ENCODE measurements at places on chromosomes 12 and 14.

GRCh38 chr14:99436247-99437180 is 44.1 kb downstream of the SETD3 start:
- DNase-seq, result no peak

DNA sequence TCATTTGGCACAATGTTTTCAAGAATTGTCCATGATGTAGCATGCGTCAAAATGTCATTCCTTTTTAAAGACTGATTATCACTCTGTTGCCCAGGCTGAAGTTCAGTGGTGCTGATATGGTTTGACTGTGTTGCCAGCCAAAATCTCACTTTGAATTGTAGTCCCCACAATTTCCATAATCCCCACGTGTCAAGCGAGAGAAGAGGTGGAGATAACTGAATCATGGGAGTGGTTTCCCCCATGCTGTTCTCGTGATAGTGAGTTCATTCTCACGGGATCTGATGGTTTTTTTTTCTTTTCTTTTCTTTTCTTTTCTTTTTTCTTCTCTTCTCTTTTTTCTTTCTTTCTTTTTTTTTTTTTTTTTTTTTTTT is 21.8 kb upstream of the LRRK2 start:
- DNase-seq, result no peak

GRCh38 chr12:39595928-39596327 is 23.7 kb downstream of the ABCD2 start:
- no peak for DNase-seq

DNA sequence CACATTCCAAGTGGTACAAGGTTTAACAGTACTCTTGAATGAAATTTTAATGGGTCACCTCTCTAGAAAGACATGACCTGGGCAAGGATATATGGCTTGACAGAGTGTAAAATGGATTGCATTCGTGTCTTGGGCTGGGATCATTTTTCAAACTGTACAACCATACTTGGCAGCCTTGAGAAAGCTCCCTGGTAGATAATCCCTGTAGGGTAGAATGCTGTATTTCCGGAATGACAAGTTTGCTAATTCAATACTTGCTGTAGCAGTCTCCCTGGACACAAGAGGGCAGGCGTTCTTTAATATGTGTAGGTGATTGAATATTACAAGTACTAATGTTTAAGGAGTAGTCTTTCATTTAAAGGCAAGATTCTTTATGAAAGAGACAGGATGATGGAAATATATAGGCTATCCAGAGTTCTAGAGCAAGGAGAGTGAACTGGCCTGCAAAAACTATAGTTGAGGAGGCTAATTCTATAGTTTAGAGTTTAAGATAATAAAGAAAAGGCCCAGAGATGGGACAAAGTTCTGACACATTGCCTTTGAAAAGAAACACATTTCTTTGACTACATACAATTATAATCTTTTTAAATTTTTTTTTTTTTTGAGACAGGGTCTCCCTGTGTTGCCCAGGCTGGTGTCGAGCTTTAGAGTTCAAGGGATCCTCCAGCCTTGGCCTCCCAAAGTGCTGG is 53.4 kb downstream of the PLBD1 start:
- no peak for DNase-seq

DNA sequence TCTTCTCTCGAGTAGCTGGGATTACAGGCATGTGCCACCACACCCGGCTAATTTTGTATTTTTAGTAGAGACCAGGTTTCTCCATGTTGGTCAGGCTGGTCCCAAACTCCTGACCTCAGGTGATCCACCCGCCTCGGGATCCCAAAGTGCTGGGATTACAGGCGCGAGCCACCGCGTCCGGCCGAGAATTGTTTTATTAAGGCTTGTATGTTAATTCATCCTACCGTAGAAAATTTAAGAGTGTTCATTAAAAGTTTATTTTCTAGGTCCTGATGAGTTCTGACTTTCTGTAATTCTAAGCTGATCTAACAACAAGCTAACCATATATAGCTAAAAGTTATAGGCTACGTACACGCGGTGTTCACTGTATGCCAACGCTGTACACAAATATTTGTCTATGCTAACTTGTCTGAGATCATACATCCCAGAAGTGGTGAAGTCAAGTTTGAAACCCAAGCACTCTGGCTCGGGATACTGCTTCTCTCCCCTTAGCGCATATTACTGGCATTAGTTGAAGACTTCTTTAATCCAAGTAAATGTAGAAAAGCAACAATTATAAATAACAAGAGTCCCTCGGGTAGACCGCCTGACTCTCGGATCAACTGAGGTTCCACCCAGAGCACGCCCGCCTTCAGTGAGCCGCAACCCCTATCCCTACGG is 570 bp upstream of the MRPS35 start:
- DNase-seq, result no peak

DNA sequence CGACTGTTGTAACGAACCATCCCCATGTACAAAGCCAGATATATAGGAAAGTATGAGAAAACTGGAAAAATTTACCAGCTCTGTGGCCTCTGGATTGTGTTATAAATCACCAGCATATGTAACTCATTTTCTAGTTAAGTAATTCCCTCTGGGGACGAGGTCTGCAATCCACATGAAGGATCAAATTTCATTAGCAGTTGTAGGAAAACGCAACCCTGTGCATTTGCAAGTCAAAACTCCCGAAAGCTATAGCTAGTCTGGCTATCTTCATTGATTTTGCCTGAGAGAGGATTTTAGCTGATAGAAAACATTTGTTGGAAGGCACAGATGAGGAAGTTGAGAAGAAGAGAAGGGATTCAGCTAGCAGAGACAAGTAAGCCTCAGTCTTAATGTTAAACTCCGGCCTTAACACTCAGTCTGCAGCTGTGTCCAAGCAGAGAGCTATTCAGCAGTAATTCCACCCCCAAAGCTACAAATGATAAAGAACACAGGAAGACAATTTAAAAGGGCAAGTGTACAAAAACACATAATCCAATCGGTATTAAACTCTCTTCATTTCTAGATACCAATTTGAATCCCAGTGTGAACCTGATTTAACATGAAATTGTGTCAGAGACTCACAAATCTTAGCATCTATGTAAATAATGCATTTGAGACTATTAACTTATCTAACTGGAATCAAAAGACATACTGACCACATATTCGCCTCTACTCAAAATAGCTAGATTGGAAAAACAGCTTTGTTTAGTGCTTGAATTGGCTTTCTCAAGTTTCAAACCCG is 54.2 kb upstream of the CERS5 start:
- no peak for DNase-seq

DNA sequence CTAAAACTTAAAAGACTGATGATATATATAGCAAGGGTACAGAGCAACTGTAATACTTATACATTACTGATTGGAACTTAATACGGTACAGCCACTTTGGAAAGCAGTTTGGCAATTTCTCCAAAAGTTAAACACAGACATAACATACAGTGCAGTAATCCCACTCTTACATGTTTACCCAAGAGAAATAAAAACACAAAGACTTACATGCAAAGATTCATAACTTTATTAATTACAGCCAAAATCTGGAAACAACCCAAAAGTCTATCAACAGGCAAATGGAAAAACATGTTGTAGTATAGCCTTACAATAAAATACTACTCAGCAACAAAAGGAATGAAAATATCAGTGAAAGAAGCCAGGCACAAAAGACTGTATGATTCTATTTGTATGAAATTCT is 84.6 kb downstream of the GARIN6 start:
- no peak for DNase-seq

GRCh38 chr12:52857500-52857899 is 8.7 kb upstream of the KRT78 start:
- no peak for DNase-seq

DNA sequence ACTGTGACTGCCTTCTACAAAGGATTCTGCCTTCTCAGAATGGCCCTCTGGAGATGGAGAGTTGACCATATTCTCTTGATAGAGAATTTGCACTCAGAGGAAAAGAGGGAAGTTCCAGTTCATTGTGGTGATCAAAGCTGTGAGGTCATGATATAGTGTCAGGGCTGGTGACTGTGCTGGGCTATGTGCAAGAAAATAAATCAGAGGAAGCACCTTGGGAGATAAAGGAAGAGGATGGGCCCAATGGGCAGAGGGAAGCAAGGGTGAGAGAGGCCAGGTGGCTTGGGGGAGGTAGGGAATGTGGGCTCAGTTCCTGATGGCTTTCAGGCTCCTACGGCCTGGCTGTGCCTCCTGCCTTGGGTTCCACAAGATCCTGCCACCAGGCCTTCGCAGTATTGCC is 145.8 kb downstream of the SLC8A3 start:
- DNase-seq, result no peak

- DNase-seq, result no peak
Measured at GRCh38 chr14:46248001-46248630, 403.5 kb downstream of the RPL10L start.

DNA sequence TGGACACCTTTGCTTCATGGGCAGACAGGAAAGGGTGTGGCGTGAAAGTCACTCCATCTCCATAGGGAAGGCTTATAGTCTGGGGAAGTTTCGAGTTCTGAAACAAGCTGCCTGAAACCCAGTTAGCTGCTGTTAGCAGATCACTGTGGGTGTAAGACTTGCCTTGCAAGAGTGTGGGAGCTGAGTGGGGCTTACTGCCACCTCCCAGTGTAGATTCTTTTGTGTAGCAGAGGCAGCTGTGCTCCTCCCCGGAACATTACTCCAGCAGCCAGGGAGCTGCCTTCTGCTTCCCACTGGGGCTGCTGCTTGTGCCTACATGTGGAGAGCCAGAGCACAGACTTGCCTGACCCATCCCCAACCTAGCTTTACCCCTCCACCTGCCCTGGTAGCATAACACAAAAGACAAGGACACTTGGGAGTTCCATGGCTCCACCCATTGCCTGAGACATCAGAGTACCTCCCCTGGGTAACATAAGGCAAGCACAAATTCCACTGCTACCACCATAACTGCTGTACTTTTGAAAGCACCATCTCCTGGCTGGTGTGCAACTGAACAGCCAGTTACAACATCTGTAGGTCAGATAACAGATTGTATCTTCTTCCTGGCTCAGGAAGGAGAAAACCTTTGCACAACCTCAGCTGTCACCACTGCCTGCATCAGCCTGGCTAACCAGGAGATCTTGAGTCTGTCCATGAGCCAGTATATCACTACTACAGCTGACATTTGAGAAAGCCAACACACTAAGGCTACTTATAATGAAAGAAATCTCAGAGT is 69.5 kb downstream of the ADAMTS20 start:
- no peak for DNase-seq

DNA sequence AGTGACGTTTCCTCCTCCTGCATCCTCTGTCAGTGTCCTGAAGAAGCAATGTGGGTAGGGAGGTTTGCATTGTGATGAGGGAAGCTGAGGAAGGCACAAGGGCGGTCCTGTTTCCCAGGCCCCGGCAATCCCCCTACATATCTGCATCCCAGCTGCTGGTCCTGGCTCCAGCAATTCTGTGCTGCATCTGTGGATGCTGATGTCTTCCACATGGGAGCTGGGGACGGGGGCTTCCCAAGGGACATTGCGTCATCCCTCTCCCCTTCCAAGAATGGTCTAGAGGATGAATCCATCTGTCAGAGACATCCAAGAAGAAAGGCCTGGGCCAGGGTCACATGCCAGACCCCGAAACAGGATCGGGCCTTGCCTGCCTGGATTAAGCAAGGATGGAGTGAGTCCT is 52.1 kb downstream of the TSPAN11 start:
- no peak for DNase-seq

DNA sequence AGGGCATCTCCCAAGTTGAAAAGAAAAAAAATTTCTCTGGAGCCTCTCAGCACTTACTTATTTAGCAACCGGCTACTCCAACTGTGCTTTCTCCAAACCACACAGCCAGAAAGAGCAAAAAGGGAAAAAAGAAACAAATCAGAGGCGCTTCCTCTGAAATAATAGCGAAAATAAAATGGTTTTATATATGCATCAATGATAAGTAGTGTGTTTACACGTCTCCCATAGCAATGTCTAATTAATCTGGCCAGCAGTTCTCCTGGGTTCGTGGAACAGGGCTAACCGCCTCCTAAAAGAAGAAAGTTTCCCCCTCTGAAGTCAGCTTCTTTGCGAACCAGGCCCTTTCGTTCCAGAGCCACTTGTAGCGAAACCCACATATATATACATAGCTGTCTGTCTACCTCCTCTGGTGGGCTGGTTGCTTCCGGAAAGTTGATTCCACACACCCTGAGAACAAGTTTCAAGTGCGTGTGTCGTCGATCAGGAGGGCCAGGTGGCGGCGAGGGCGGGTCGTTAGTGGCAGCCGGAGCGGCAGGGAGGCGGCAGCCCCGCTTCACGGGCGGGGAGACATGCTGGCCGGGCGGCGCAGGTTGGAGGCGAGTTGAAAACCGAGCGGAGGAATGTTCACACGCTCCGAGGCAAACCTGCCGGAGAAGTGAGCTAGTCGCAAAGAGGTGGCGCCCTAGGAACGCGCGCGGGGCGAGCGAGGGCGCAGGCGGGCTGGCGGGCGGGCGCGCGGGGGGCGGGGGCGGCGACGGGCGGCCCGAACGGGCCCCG is 2.7 kb downstream of the PTHLH start:
- no peak for DNase-seq

Measured in esophagus muscularis mucosa (tissue), 4 donors.